ENCODE measurements at places on chromosomes 3 and 15. TPM values are rescaled to one million over a fixed set of nuclear protein-coding genes. Genes with fewer than 3 reads are reported as not detected.

DNA sequence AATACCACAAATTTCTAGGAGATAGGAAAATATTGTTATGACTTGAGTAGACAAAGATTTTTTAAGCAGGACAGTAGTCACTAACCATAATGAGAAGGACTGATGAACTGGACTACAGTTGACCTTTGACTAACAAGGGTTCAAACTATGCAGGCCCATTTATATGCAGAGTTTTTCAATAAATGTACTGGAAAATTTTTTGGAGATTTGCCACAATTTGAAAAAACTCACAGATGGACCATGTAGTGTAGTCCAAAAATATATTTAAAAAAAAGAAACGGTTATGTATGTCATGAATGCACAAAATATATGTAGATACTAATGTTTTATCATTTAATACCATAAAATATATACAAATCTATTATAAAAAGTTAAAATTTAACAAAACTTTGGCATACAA lies 151.8 kb downstream of the LRRN1 start:
- no peak for DNase-seq

DNA sequence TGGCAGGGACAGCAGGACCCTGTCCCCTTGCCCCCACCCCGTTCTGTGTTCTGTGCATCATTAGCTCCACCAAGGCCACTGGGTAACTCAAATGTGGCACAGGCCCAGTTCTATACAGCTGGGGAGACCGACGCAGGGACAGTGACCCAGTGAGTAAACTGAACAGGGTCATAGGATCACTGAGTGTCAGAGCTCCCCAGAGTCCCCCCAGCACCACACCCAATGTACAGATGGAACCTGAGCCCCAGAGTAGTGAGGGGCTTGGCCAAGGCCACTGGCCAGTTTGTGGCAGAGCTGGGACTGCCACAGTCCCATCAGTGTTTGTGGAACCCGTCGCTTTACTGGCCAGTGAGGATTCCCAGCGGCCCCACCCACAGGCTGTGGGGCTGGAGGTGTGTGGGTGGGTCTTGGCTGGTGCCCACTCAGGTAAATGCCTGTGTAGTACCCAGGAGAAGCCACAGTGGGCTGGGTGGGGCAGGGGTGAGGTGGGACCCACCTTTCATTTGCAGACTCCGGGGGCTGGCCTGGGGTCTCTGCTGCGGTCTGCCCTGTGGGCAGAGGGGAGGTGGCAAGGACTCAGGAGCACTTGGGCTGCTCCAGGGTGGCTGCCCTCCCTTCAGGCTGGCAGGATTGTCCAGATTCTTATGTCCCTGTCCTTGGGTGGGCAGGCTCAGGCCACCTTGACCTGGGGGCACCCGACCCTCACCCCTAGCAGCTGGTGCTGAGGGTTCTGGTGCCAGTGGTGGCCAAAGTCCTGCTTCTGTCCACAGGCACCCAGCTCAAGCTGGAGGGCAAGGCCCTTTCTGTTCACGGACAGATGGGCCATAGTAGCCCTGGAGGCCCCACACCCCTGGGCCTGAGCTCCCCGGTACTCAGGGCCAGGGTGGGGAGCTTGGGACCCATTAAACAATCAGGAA lies 11.6 kb upstream of the CLK3 start:
- DNase-seq, result no peak

Gene NSMCE3
- 2.7 TPM for total RNA-seq

GRCh38 chr15:60062826-60063225 lies 58.7 kb downstream of the FOXB1 start:
- no peak for DNase-seq

GRCh38 chr3:10942690-10943205 lies 49.8 kb upstream of the SLC6A1 start:
- DNase-seq, result no peak

DNA sequence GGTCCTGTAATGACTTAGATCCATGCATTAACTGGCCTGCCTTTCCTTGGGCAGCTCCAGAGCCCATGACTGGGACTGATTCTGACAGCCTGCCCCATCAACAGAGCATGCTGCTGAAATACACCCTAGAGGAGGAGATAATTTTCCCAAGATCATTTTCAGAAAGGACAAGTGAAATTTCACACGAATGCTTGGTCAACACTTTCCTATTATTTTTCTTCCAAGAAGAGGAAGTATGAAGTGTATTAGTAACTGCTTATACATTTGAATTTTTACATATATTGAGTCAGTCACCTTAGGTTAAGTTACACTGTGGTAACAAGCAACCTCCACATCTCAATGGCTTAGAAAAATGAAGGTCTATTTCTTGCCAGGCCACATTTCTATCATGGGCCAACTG lies 9.7 kb upstream of the NMNAT3 start:
- no peak for DNase-seq

GRCh38 chr3:2540115-2540514 lies 441.4 kb downstream of the CNTN4 start:
- DNase-seq, result no peak

DNA sequence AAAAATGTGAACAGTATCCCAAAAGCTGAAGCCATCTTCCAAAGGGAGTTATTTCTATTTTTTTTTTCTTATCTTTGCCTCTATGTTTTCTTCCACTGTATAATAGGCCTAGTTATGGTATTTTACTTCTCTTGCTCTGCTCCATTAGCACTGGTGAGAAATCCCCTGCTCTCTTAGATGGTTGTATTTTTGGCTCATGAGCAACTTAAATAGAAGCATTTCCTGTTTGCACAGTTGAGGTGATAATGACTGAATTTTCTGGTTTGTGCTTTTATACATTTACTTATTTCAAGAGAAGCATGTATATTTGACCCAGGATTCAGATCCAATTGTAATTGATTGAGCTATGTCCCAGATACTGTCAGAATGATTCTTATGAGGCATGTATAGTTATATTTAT lies 61.6 kb upstream of the CD200R1L start:
- no peak for DNase-seq

- DNase-seq, result no peak
Observed at GRCh38 chr3:129632056-129632455, 25.6 kb upstream of the PLXND1 start.

Gene LRRC31
- 1.7 TPM for total RNA-seq

DNA sequence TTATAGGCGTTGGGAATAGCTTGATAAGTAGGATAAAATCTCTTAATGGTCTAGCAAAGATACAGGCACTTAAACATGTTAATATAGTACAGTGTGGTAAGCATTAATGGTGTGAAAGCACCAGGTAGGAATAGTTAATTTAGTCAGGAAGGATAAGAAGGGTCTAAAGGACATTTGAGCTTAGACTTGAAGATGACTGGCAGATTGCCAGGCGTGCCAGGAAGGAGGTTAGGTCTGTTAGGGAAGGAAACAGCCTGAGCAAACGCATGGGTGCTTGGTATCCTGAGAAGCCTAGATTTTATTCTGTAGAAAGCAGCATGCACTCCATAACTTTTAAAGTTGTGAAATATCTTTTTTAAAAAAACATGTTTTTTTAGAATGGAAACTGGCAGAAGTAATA lies 17.7 kb downstream of the SEC62 start:
- no peak for DNase-seq

Gene TUSC7
- total RNA-seq, result not detected

Gene FILIP1L
- 0.93 TPM for total RNA-seq

DNA sequence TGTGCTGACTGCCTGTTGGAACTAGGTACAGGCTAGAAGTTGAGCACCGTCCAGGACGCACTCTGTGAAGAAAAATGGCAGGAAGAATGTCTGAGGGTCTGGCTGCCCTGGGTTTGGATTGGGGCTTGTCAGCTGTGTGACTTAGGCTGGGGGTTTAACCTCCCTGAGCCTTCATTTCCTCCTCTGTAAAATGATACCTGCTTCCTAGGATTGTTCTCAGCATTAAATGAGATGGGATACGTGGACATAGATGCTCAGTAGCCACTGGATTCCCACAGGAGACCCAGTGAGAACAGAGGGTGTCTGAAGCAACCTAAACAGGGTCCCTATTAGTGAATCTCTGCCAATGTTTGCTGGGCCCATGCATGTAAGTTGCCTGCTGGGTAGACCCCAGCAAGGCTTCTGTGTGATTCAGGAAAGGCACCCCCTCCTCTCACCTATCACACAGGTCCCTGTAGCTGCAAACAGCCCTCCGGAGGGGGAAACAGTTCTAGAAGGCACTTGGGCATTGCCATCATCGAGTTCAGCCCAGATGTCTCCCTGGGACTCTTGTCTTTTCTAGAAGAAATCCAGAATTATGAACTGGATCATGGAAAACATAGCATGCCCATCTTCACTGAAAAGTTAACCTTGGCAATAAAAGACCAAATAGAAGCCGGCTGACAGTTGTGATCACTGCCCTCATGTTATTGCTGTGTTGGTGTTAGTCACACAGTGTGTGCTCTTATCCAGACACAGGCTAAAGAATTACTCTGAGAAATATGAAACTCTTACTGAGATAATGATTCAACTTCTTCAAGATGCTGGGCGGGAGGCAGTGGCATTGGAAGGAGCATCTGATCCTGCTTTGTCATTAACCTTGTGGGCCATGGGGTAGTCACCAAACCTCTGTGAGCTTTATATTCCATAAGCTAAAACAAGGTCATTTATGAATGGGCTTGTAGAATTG lies 64.5 kb downstream of the SMAD6 start:
- DNase-seq, result no peak

DNA sequence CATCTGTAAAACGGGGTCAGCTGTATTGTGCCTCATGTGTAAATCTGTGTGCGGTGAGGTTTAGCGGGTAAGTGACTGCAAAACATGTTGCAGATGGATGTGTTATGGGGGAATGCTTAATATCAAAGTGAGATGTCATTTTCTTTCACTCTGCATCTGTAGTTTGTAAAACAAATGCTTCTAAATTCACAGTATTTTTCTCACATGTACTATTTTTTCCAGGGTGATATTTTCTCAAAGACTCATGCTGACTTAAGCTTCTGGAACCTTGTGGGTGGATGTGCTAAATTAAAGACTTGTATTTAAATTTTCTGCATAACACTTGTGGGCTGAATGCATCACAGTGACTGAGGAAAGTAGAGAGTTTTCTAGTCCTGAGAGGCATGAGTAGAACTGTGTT lies 115.2 kb upstream of the TP63 start:
- no peak for DNase-seq

GRCh38 chr3:64039981-64040733 lies 16.9 kb upstream of the PSMD6 start:
- DNase-seq, result no peak

- DNase-seq, result no peak
Observed at GRCh38 chr3:45371621-45372020, 16.8 kb upstream of the LARS2 start.
